ENCODE measurements at places on chromosomes 5 and 9.

DNA sequence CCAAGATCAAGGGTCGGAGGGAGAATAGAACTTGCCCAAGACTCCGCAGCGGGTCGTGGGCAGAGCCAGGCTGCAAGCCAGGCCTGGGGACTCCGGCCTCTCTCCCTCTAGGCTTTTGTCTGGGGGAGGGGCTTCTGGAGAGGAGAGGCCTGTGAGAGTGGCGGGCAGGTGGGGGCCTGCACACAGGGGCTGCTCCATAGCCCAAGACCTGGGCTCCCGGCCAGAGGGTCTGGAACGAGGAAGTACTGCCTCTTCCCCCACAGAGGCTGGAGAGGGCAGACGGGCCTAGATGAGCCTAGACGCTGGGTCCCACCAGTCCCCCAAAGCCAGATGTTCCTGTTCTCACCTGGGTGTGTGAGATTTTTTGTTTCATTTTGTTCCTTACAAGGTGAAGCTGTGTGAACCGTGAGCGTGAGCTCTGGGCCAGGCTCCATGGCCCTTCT lies 5.2 kb upstream of the ST6GALNAC6 start:
- no peak for DNase-seq

DNA sequence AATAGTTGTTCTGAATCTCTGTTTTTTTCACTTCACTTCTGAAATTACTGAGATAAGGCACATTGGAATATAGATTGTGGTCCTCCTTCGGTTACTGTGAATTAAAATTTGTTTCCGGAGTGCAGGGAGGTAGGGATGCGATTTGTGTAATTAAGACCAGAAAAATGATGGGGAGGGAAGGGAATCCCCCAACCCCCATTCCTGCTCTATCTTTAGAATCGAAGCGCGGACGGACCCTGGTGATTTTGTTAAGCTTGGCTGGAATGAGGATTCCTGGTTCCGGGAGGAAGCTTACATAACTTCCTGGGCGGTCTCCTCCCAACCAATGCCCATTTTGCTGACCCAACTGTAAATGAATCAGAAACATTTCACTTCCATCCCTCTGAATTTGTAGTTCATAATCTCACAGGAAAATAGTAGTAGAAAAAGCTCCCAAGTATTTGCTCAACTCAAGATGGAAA lies 220.1 kb upstream of the MSX2 start:
- no peak for DNase-seq

DNA sequence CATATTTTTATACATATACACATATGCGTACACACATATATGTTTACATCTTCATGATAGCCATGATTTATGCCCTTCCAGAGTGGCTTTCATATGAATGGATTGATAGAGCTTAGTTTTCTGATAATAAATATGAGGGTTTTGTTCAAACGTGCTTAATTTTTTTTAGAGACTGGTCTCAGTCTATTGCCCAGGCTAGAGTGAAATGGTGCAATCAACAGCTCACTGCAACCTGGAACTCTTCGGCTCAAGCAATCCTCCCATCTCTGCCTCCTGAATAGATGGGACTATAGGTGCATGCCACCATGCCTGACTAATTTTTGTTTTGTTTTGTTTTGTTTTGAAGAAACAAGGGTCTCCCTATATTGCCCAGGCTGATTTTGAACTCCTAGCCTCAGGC lies 48.6 kb upstream of the ZSWIM6 start:
- no peak for DNase-seq

GRCh38 chr9:89528540-89528939 lies 30.6 kb upstream of the SEMA4D start:
- no peak for DNase-seq

- DNase-seq, result no peak
Observed at GRCh38 chr9:126860077-126860756, at the start of gene ZBTB34. ZBTB34 (plus strand) TSS chr9:126860639; CDS start chr9:126879400, 18,761 bp downstream.

GRCh38 chr5:73945505-73945904 lies 319.5 kb downstream of the ARHGEF28 start:
- DNase-seq, result no peak

GRCh38 chr9:38393128-38393796 lies 760 bp downstream of the ALDH1B1 start:
- DNase-seq, result no peak

- no peak for DNase-seq
Observed at GRCh38 chr9:19967888-19968459, 179.1 kb upstream of the SLC24A2 start.

- DNase-seq, result no peak
Observed at GRCh38 chr5:168877132-168877892, 298.1 kb upstream of the PANK3 start.

- DNase-seq, result no peak
Observed at GRCh38 chr9:89364666-89365531, 46.6 kb downstream of the SECISBP2 start.

- no peak for DNase-seq
Observed at GRCh38 chr5:109743041-109743531, 53.4 kb downstream of the MAN2A1 start.

DNA sequence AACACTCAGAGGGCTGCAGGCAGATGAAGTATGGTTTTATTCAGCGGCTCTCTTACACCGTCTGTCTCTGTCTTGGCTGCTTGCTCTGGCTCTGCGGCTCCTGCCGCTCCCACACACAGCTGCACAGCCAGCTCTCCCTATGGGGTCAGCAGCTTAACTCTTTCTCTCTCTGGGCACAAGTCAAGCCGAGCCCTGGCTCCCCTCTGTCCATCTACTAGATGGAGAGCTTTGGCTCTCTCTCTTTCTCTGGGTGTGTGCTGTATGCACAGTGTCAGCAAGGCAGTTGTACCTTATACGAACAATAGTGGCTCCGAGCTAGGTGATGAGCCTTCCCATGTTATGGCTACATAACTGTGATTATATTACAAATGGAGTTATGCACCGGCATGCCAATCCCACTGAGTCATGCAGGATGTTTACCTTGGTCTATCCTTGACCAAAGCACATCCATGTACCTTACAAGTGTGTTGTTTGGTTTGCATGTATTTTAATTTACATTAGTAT lies 19.3 kb upstream of the PPP2CA start:
- DNase-seq, result peak; percentile 62

DNA sequence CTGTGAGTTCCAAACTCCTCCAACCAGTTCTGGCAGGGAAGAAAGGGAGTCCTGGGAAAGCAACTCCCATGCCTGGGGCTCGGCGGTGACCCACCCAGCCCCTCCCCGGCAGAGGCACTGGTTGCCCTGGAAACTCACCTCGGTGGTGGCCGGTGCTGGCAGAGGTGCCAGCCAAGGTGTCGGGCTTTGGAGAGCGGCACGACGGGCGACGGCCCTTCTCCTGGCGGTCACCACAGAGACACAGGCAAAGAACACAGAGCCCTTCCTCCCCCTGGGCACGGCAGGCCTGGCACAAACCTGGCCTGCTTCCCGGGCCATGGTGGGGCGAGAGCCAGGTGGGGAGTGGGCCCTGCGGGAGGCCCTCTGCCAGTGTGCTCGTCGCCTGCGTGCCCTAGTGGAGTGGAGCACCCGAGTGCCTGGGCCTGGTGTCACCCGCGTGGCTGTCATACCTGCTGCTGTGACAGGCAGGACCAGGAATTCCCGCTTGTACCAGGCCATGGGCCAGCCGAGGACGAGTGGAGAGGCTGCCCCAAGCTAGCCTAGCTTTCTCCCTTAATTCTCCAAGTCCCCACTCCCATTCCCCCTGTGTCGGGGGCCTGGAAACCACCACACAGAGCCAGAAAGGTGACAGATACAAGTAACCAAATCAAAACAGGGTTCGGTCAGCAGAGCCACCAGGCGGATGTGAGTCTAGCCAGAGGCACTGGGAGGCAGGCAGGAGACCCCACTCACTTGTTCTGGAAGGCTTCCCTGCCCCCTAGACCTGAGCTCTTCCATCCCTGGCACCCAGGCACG lies 8.2 kb upstream of the RALGDS start:
- no peak for DNase-seq

GRCh38 chr5:123116058-123116457 lies 27.0 kb downstream of the PRDM6 start:
- DNase-seq, result no peak

GRCh38 chr5:149990518-149991376 lies 9.7 kb downstream of the TIGD6 start:
- peak; percentile 32 for DNase-seq

- DNase-seq, result no peak
Observed at GRCh38 chr5:79793304-79793703, 103.7 kb downstream of the CMYA5 start.

- no peak for DNase-seq
Observed at GRCh38 chr9:3032898-3033297, 189.0 kb upstream of the PUM3 start.

- DNase-seq, result no peak
Observed at GRCh38 chr9:104238668-104239067, 144.6 kb downstream of the SMC2 start.

DNA sequence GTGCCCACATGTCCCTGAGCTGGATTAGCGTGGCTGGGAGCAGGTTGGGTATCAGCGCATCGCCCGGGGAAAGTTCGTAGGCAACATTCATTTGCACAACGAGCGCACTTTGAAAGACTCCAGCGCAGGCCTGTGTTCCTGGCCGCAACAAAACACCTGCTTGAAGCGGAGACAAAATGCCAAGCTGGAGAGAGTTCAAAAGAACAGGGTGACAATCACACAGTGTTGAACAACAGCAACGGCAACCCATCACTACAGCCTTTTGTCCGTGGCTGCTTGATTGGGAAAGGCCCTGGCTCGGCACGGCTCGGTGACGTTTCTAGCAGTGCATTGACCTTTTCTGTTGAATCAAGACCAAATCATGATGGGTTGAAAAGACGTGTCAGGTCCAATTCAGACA lies 336.3 kb downstream of the IRX1 start:
- DNase-seq, result no peak

DNA sequence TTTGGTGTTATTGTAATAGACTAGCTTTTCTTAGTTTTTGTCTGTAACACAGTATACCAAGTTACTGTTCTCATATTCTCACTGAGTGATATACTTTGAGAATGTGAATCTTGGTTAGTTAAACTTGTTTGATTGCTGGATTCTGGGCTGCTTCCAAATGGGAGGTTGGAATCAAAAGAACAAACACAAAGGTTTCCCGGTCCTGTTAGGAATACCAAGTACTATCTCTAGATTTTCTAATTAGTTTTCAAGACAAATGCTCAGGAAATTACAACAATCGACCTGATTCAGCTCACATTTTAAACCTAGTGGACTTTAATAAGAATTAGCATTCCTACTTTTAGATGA lies 244.3 kb downstream of the CSNK1G3 start:
- no peak for DNase-seq

GRCh38 chr5:148853868-148854267 lies 27.5 kb downstream of the ADRB2 start:
- DNase-seq, result no peak

GRCh38 chr9:91558879-91559278 lies 135.2 kb upstream of the NFIL3 start:
- no peak for DNase-seq

Measured in skeletal muscle cell (primary cell).